NCI-H2081 treated with DMSO at 0.1 percent for 48 hours (cell line): ENCODE measurements at places on chromosomes 1 and 21.

- no peak for DNase-seq
Observed at GRCh38 chr1:207883660-207884250, 27.2 kb downstream of the CD34 start.

DNA sequence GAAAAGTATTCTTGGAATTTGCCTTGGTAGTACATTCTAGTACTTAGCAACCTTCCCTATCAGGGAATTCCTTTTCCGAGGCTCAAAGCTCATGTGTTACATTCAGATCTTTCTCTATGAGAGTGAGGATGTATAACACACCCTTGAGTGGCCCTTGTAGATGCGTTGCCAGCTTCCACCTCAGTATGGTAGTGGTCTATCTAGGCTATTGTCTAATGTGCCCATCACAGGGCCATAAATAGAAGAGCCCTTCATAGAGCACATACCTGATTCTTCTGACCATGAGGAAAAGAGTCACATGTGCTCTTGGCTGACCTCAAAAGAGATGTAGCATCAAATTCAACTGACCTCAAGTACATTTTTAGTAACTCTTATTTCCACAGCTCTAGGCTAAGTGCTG, 14.0 kb upstream of the ZC3H11B start:
- no peak for DNase-seq

DNA sequence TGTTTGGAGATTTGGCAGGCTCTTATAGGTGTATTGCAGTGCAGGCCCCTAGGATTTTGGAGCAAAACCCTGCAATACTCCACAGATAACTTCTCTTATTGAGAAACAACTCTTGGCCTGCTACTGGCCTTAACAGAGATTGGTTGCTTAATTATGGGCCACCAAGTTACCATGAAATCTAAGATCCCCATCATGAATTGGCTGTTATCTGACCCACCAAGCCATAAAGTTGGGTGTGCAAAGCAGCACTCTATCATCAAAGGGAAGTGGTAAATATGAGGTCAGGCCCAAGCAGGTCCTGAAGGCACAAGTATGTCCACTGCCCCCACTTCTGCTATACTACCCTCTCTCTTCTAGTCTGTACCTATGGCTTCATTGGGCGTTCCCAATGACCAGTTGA, 130.0 kb upstream of the TNFSF4 start:
- no peak for DNase-seq

DNA sequence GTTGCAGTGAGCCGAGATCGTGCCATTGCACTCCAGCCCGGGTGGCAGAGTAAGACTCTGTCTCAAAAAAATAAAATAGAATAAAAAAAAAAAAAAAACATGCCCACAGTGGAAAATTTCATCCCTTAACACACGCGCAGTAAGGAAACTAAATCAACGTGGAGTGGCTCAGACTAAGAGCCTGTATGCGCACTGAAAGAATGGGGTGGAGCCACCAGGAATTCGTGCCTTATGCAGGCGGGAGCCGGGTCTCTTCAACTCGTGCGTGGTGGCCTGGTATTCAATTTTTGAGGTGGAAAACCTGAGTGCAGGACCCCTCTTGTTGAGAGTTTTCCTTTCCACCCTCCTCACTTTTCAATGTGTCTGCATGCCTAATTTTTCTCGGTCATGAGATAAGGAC, 22.1 kb upstream of the CREG1 start:
- no peak for DNase-seq

GRCh38 chr1:99728494-99729235, 37.8 kb downstream of the FRRS1 start:
- DNase-seq: no peak

DNA sequence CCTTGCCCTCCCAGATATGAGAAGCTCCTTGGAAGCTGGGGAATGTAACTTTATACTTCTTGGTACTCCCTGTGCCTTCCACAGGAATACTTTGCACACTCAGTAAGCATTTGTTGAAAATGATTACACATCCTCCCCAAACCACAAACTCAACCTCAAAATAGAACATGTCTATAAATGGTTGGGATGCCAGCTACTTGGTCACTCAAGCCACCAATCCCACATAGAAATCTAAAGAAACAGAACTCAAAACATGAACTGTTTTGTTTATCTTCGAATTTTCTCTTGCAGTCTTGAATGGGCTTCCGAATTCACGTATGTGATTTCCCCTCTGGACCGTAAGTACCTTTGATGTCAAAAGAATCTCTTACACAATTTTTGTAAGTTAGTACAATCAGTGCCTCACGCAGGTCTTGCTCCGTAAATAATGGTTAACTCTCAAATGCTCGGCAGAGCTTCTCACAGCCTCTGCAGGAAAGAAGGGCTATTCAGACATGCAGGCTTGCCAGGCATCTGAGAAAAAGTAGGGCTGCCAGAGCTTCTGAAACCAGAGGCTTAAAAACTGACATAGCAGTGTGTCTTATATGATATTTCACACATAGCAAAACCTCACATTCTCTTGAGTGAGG, 26.9 kb downstream of the SORT1 start:
- DNase-seq: no peak

- DNase-seq: no peak
Observed at GRCh38 chr1:8116894-8117264, 90.8 kb upstream of the ERRFI1 start.
